ENCODE measurements at places on chromosomes 12 and 14.

DNA sequence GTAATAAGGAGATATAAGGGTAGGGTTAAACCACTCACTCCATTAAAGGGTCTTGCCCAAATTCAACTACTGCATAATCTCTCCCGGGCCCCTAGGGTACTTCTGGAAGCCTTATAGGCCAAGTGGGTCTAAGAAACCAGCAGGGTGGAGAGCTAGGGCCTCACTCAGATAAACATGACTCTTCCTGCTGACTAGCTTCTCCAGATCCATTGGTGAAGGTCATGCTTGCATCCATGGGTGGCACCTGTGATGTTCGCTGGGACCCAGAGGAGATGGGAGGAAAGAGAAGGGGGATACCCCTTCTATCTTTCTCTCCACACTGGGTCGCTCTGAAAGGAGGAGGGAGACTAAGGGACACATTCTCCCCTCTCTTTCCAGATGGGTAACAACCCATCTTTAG is 36.1 kb upstream of the HIGD1C start:
- no peak for DNase-seq

- no peak for DNase-seq
Measured at GRCh38 chr12:49925433-49926204, 21.9 kb upstream of the FAIM2 start.

DNA sequence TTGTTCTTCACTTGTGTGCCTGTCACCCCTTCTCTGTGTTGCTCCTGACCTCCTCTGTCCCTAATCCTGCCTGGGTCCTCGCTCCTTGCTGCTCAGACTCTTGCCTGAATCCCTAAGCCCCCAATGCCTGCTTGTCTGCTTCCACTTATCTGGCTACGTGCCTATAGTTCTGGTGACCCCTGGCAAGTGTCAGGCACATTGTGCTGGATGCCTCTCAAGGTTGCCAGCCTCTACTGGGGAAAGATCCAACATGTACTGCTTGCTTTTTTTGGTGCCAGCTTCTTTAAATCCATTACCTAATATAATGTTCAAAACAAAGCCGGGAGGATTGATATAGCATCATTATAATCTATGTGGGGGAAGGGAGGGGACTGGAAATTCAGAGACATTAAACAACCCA is 448.0 kb upstream of the CCDC196 start:
- DNase-seq: no peak

GRCh38 chr14:75985618-75986438 is at the start of gene IFT43:
IFT43 (plus strand) TSS chr14:75985763; CDS start chr14:75985787, 24 bp downstream.
- DNase-seq: peak; percentile 43
